ENCODE measurements at places on chromosomes 2 and 18.

- DNase-seq, result no peak
Observed at GRCh38 chr2:24107336-24107735, 15.8 kb downstream of the PFN4 start.

GRCh38 chr2:134119117-134119712 is 134.7 kb upstream of the MGAT5 start:
- no peak for DNase-seq

DNA sequence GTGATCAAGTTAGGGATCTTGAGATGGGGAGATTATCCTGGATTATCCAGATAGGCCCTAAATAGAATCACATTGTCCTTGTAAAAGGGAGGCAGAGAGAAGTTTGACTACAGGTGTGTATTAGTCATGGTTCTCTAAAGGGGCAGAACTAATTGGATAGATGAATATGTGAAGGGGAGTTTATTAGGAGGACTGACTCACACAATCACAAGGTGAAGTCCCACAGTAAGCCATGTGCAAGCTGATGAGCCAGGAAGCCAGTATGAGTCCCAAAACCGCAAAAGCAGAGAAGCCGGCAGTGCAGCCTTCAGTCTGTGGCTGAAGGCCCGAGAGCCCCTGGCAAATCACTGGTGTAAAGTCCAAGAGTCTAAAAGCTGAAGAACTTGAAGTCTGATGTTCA is 275.8 kb downstream of the KCNS3 start:
- DNase-seq, result no peak

GRCh38 chr2:240451108-240451611 is 15.7 kb downstream of the GPC1 start:
- no peak for DNase-seq

Data from NCI-H1436 (cell line).